ENCODE measurements at places on chromosomes 12 and 14.

- DNase-seq = no peak
These were observed 1059.8 kb downstream of the TMEM121 start for GRCh38 chr14:106586098-106586704.

DNA sequence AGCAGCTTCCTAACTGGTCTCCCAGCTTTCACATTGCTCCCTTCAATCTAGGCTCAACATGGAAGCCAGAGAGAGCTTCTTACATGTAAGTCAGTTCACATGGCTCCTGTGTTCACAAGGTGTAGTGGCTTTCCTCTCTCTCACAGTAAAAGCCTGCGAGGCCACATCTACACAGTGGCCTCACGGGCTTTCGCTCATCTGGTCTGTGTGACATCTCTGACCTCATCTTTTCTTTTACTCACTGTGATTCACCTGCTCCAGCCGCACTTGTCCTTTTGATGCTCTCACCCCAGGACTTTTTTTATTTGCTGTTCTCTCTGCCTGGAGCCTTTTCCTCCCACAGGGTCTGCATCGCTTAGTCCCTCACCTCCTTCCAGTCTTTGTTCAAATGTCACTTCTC lies 122.1 kb downstream of the SLC5A8 start:
- DNase-seq = no peak

DNA sequence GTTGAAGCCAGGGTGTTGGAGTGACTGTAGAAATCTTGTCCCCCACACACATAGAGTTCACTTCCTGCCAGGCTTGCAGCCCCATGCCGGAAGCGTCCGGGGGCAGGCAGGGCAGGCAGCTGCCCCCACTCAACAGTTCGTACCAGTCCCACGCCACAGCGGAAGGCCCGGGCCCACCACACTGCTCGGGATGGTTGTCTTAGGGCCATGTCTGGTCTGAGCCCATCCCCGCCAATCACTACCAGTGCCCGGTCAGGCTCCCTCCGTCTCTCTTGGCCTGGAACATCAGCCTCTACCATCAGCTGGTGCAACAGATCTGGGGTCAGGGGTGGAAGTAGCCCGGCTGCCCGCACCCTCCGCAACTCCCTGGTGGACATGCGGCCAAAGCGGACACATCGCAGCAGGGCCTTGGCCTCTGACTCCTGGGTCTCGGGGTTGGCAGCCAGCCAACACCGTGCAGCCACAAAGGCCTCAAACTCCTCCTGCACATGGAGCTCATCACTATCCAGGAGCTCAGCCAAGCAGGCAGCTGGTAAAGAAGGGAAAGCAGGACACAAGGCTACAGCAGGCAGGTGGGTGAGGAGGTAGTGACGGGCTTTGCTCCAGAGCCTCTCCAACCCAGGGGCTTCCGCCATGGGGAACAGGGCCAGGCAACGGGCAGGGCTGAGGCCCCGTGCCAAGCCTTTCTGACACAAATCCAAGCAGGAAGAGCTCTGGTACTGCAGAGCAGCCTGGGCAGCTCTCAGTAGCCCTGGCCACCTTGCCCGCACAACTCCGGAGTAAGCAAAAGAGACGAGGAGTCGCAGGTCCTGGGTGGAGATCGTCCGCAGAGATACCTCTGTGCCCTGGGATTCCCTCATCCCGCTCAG lies 5.9 kb downstream of the KLHL33 start:
- no peak for DNase-seq

GRCh38 chr14:61444215-61444768 lies 122.9 kb downstream of the PRKCH start:
- DNase-seq = no peak

GRCh38 chr14:106578481-106578880 lies 1052.1 kb downstream of the TMEM121 start:
- no peak for DNase-seq

DNA sequence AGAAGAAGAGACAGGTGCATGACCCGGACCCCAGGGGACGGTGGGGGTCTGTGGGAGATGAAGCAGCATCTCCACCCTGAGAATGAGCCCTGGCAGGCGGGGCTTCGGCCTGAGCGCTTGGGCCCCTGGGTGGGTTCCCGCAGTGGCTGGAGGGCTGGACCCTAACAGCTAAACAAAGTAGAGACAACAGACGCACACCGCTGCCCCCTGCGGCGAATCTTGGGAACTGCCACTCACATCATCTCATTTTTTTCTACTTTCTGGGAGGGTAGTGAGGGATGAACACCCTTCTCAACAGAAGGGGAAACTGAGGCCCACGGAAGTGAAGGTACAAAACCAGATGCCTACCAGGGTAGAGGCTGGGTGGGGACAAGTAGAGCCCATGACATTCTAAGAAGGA lies 104.7 kb downstream of the RFLNA start:
- no peak for DNase-seq

GRCh38 chr14:34926552-34926951 lies 51.4 kb upstream of the BAZ1A start:
- DNase-seq = no peak

- no peak for DNase-seq
These were observed 36.4 kb upstream of the GXYLT1 start for GRCh38 chr12:42180990-42181596.

GRCh38 chr14:99818503-99819036 lies 25.4 kb downstream of the EML1 start:
- DNase-seq = no peak

DNA sequence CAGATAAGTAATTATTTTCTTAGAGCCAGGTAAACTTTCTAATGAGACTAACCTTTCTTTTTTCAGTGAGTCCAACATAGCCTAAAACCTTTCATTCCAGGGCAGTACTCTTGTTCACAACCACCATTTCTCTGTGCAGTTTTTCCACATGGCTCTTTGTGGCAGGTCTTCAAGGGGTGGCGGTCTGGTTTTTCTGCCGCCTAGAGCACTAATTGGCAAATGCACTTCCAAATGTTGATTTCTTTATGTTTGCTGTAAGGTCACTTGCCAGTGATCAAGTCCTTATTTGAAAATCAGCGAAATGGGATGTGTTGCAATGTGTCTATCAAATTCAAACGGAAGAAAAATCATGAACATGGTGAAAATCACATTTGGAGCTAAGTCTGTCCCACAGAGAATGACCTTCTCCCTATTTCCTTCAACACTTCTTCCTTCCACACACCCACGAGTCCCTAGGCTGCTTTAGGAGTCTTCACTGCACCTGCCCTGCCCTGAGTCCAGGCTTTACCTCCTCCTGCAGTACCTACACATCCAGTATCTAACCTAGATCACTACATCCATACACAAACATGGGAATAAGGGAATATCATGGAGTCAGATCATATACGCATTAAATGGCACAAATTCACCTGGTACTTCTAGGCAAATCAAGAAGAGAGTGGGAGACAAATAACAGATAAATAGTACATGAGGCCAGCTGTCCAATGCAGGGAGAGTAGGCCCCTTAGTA lies 1.9 kb downstream of the SRGAP1 start:
- DNase-seq = no peak

All from left hindlimb (tissue), 1 donor.